NCI-H1092 treated with DMSO at 0.1 percent for 48 hours (cell line): ENCODE measurements at places on chromosomes 13 and 19.

- DNase-seq: no peak
These were observed 67.8 kb downstream of the FGF9 start for GRCh38 chr13:21738630-21739029.

GRCh38 chr19:40178756-40179155 lies 12.5 kb upstream of the MAP3K10 start:
- no peak for DNase-seq

DNA sequence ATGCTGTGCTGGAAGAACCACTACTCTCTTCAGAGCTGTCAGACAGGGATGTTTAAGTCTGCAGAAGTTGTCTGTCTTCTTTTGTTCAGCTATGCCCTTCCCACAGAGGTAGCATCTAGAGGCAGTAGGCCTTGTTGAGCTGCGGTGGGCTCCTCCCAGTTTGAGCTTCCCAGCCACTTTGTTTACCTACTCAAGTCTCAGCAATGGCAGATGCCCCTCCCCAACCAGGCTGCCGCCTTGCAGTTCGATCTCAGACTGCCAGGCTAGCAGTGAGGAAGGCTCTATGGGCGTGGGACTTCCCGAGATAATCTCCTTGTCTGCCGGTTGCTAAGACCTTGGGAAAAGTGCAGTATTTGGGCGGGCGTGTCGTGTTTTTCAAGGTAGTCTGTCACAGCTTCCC lies 42.1 kb upstream of the UQCRFS1 start:
- no peak for DNase-seq

GRCh38 chr13:96093296-96094006 lies 3.5 kb downstream of the HS6ST3 start:
- no peak for DNase-seq

DNA sequence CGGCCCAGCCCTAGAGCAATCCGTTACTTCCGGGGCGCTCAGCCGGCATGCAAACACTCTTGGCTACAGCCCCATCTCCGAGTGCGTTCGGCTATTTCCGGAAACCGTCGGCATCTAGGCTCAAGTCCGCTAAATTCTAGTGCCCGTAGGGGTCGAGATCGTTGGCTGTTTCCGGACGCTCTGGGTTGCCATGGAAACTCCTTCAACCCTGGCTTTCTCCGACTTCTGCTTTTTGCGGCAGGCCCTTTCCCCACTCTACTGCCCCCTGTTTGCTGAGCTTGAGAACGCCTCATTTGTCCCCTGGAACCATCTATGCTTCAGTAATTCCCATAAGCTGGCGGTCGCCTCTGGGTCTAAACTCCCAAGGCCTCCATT lies 534 bp upstream of the PIK3R2 start:
- peak; percentile 97 for DNase-seq

DNA sequence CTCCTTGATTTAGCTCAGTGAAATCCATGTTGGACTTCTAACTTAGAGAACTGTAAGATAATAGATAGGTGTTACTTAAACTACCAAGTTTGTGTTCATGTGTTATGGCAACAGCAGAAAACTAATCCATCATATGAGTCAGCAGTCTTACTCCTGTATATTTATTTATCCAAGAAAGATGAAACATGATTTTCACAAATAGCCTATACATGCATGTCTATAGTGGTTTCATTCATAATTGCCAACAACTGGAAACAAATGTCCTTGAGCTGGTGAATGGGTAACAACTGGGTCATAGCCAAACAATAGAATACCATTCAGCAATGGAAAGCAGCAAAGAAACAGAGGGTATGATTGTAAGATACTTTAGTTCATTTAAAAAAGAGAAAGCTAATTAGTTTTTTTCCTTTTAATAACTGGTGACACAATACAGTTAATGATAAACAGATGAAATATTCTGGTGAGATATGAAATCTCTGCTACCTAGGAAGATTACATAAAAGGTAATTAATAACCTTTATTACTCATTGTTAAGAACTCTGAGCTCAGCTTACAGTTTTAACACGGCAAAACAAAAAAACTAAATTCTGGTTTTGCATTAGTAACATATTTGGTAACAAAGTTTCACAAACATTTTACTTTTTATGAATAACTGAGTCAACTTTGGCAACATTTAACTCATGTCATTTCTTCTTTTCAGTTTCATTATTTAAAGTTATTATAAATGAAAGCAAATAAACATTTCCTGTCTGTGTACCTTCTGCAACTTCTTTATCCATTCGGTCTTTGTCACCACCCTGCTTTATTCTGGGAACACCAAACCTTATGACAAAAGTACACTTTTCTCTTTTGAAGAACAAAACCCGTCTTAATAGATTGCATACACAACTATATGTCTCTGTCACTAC lies 181.3 kb downstream of the LIG4 start:
- DNase-seq: no peak

GRCh38 chr13:99980201-99980823 lies 1.3 kb upstream of the ZIC2 start:
- DNase-seq: peak; percentile 94

DNA sequence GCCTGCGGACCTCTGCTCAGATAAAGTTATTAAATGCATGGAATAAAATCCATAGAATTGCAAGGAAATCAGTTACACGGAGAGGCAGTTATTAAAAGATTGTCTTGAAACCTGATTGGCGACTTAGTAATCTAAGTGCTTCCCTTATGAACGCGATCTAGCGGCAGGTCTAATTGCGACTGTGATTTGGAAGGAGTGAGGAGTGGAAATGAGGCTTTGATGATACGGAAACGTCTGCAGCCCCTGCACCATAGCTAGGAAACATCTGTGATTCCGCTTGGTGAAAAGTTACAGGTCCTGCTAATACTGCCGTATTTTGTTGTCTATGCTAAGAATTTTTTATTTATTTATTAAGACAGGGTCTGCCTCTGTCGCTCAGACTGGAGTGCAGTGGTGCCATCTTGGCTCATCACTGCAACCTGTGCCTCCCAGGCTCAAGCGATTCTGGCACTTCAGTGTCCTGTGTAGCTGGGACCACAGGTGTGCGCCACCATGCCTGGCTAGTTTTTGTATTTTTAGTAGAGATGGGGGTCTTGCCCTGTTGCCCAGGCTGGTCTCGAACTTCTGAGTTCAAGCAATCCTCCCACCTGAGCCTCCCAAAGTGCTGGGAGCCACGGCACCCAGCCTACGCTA lies 887 bp downstream of the NDUFS7 start:
- no peak for DNase-seq

GRCh38 chr19:51179256-51179655 lies 37.2 kb downstream of the SIGLEC7 start:
- DNase-seq: no peak

GRCh38 chr19:7194566-7194965 lies 99.6 kb downstream of the INSR start:
- no peak for DNase-seq

- no peak for DNase-seq
These were observed 5.5 kb downstream of the LRP3 start for GRCh38 chr19:33199441-33200265.

DNA sequence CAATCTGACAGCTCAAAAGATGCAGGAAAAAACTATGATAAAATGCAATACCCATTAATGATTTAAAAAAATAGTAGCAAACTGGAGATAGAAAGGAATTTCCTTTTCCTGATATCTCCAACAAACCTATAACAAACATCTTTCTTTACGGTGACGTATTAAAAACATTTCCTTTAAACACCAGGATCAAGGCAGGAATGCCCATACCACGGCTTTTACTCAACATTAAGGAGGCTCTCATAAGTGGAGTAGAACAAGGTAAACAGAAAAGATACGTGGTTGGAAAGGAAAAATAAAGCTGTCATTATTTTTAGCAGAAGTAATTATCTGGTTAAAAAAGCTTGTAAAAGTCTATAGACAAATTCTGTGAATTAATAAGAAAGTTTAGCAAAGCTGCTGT lies 61.1 kb downstream of the MIPEP start:
- DNase-seq: no peak

DNA sequence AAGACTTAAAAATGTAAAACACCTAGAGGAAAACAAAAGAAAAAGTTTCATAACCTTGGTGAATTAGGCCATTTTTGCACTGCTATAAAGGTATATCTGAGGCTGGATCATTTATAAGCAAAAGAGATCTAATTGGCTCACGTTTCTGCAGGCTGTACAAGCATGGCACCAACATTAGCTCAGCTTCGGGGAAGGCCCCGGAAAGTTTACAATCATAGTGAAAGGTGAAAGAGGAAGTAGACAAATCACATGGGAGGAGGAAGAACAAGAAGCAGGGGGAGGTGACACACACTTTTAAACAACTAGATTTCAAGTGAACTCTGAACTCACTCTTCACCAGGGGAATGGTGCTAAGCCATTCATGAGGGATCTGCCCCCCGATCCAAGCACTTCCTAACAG lies 1358.5 kb upstream of the PCDH9 start:
- no peak for DNase-seq

GRCh38 chr13:94548821-94549231 lies 47.1 kb downstream of the TGDS start:
- DNase-seq: peak; percentile 95

- DNase-seq: peak; percentile 14
These were observed 595 bp downstream of the ZNF440 start for GRCh38 chr19:11814700-11815035.

- no peak for DNase-seq
These were observed 148.0 kb upstream of the FNDC3A start for GRCh38 chr13:48827709-48828108.

DNA sequence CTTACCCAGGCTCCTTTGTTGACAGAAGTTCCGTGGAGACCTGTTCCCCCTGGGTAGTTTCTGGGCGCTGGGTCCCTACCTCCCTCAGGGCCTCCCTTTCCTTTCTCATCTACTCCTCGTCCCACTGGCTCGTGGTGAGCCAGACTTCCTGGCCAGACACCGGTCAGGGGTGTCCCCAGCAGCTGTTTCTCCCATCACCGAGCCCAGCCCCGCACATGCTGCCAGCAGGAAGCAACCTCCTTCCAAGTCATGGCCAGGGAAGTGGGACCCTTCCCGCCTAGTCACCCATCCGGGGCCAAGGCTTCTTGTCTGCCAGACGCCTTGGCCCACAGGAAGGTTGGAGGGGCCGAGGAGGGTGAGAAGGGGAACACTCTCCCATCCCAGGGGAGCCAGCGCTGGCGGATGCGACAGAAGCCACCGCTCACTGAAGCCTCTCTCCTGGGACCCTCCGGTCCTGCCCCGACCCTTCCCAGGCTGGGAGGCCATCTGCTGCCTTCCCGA lies 5.7 kb downstream of the PAK4 start:
- no peak for DNase-seq

GRCh38 chr19:41697198-41697855 lies 9.3 kb upstream of the CEACAM7 start:
- no peak for DNase-seq

- no peak for DNase-seq
These were observed 67.3 kb downstream of the EFNB2 start for GRCh38 chr13:106468207-106468606.

- no peak for DNase-seq
These were observed 17.5 kb downstream of the C13orf42 start for GRCh38 chr13:51093574-51093973.

GRCh38 chr19:824885-825284 lies 2.8 kb upstream of the AZU1 start:
- no peak for DNase-seq

DNA sequence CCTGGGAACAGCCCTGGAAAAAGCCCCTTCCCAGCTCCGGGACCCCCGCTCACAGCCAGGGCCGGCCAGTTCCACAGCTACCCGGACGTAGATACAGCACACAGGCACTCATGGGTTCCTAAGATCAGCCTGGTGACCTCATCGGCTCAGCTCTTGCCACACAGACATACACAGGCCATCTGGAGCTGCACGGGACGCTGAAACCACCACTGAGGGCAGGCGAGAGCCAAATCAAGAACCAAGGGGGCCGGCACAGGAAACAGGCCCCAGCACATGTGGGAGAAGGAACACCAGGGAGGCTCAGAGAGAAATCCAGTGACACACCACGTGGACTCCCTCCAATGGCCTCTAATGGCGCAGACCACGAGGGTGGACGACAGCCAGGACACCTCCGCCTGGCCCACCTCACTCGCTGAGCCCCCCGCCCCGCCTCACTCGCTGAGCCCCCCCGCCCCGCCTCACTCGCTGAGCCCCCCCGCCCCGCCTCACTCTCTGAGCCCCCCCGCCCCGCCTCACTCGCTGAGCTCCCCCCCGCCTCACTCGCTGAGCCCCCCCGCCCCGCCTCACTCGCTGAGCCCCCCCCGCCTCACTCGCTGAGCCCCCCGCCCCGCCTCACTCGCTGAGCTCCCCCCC lies 69.7 kb upstream of the C13orf46 start:
- peak; percentile 76 for DNase-seq

DNA sequence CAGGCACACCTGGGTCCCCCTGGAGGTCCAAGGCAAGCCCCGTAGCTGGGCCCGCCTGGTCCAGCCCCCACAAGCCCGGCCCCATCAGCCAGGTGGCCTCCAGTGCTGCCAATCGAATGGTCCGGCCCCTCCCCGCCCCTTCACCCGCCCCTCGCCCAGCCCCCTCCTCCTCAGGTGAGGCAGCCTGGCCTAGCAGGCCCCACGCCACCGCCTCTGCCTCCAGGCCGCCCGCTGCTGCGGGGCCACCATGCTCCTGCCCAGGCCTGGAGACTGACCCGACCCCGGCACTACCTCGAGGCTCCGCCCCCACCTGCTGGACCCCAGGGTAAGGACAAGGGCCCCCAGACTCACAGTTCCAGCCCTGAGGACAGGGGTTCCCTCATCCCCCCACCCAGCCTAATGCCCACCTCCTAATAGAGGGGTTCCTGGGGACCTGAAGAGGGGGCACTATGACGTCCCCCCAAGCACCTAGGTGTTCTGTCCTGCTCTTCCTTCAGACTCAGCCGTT lies at the start of gene HPN:
HPN (plus strand) TSS at position 174 of the 508 bp plus-strand sequence. CDS start 786 bp downstream, outside the sequence.
- DNase-seq: no peak

GRCh38 chr13:113149711-113150549 lies 8.5 kb upstream of the PROZ start:
- no peak for DNase-seq

DNA sequence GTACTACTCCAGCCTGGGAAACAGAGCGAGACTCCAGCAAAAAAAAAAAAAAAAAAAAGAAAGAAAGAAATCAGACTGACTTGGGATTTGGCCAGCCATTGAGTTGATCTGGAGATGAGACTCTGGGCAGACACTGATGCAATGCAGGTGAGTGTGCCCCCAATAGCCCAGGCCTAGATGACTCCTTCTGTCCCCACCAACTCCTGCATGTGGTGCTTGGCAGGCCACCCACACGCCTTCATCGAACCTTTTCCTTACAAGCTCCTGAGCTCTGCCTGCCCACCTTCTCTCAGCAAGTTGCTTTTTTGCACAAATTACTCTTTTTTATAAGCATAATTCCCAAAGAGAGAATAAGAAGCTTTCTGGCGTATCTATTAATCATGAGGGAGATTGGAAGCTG lies 97.9 kb upstream of the MBNL2 start:
- no peak for DNase-seq

GRCh38 chr19:35731353-35731752 lies 10.9 kb downstream of the IGFLR1 start:
- DNase-seq: no peak

GRCh38 chr13:50921706-50922105 lies 12.1 kb downstream of the RNASEH2B start:
- no peak for DNase-seq

- DNase-seq: no peak
These were observed 20.6 kb upstream of the TCF3 start for GRCh38 chr19:1672769-1673644.

- DNase-seq: no peak
These were observed 13.5 kb upstream of the RXFP2 start for GRCh38 chr13:31725841-31726240.
